ENCODE measurements at places on chromosomes 2 and 18.
A peak's percentile ranks its signal among the peaks of the same experiment; 100 is the strongest.

GRCh38 chr2:195338856-195339255 lies 318.2 kb upstream of the SLC39A10 start:
- DNase-seq = no peak

DNA sequence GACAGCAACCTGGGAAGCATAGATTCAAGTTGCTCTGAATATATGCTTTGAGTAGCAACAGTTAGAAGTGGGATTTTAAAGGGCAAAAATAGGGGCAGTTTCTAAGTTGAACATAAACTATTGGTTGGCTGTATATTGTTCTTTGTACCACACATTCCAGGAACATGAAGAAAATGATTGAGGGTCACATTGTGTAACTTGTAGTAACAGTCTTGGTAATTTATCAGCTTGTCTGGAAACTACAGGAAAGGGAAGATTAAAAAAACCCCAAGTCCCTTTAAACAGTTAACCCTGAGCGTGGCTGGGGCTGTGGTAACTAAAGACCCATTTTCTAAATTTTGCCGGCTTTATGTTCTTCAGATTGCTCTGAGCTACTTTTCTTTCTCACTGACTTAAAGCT lies 7.4 kb downstream of the PLEKHB2 start:
- DNase-seq = peak; percentile 11

- DNase-seq = peak; percentile 8
Observed at GRCh38 chr2:120177001-120177621, 46.1 kb downstream of the TMEM185B start.

- DNase-seq = no peak
Observed at GRCh38 chr18:70429847-70430500, 141.1 kb downstream of the SOCS6 start.

DNA sequence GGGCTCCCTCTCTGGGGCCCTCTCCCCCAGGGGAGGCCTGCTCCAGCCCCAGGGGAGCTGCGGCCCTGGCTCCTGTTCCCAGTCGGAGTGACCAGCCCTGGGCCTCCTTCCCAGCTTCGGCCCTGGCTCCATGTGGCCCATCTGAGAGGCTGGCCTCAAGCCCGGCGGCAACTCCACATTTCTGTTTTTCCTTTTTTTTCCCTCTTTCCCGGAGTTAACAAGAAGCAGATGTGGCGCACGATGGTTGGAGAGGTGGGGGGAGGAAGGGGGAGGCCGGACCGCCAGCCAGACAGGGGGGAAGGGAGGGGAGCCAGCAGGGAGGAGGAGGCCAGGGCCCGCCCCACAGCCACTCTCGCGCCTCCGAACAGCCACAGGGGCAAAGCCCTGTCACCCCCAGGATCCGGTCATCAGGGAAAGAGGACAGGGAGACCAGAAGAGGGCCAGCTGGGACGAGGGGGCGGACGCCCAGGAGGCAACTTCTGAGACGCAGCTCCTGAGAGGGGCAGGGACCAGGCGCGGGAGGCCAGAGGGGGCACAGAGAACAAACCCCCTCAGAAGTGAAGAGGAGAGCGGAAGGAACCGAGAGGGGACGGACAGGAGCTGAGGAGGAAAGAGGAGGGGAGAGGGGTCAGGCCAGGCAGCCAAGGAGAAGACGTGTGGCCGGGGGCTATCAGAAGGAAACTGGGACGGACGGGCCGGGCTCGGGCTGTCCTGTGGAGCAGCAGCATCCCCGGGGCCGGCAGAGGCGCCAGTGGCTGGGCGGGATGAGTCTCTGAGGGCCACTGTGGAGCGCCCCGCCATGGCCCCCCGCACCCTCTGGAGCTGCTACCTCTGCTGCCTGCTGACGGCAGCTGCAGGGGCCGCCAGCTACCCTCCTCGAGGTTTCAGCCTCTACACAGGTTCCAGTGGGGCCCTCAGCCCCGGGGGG lies at the start of gene EMILIN1:
TSS of gene EMILIN1 (plus strand) at position 349 of the 928 bp plus-strand sequence. CDS start at position 800, 451 bp downstream.
- peak; percentile 98 for DNase-seq

All from EH (cell line).